ENCODE measurements at places on chromosomes 11 and 22. TPM values are rescaled to one million over a fixed set of nuclear protein-coding genes. Genes with fewer than 3 reads are reported as not detected.
A peak's percentile ranks its signal among the peaks of the same experiment; 100 is the strongest.

The EXPH5 gene
- 1.6 TPM for total RNA-seq

The OR52A1 gene
- total RNA-seq: 0.27 TPM

The OR4S1 gene
- under 0.01 TPM for total RNA-seq

The ANO5 gene
- 0.54 TPM for total RNA-seq

The CYB5R2 gene
- total RNA-seq: not detected

The PHLDA2 gene
- total RNA-seq: 1.1 TPM

The BTBD18 gene
- total RNA-seq: not detected

DNA sequence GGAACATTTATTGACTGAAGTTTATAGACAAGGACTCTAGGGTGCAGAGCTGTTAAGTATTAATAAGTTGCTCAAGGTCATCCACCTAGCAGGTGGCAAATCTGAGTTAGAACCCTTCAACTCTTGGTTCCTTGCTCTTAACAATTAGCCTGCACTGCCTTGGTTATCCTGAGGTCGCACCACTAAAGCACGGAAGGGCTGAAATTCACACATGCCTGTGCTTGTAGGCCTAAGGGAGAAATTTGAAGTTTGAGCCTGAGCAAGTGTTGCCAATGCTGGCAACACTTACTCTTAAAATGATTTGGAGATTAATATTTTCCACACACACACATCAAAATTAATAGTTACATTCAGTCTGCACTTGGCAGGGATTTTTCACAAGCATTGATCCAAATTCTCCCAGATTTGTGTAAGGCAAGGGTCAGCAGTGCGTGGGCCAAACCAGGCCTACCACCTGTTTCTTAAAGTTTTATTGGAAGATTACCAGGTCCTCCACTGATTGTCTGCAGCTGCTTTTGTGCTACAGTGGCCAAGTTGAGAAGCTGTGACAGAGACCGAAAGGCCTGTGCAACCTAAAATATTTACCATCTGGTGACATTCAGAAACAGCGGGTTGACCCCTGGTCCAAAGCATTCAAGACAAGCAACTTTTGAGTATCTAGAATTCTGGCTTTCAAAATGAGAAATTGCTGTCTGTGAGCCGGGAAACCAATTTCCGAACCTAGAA is 16.3 kb downstream of the APOL5 start:
- no peak for DNase-seq

DNA sequence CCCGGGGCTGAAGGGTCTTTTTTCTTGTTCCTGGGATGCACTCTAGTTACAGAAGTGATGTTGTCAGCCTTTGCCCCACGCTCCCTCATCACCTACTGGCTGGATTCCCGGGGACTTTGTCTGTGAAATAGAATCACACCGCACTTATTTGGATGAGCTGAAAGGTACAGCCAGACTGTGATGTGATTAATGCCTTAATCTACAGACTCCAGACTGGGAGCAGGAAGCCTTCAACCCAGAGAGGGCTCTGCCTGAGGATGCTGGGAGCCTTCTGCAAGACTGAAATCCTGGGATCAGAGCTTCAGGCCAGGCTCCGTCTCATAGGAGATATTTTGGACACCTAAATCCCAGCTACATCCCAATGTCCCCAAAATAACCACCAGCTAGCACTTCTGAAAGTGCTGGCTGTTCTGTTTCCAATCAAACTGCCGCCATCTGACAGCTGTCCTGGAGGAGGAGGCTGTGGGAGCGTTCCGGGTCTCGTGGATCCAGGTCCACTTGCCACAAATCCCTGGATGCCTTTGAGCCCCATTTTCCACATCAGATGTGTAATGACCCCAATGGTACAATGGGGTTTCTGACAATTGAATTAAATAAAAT is 688.5 kb downstream of the TBC1D22A start:
- no peak for DNase-seq

DNA sequence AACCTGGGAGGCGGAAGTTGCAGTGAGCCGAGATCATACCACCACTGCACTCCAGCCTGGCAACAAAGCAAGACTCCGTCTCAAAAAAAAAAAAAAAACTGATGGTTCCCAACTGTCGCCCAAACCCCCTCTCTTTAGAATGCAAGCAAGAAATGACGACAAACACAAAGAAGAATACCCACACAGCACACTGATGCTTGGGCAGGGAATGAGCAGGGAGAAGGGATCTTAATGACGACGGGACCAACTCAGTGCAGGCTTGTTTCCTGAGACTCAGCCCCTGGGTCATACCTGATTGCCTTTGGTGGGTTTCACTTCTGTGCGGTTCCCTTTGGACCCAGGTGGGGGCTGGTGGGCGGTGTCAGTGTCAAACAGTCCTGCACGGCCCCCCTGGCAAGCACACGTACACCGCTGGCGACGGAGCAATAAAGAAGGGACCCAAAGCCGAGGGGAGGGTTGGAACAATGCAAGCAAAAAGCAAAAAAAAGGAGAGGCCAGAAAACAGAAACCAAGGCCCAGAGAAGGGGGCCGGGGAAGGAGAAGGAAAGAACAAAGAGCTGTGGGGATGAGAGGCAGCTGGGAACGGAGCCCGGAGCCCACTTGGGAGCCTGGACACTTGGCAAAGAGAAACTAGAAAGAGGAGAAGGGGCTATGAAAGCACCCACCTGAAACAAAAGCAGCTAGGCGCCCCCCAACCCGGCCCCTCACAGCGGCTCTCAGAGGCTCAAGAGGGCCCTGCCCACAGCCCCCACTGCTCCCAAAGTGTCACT is 99.6 kb downstream of the CELSR1 start:
- DNase-seq: no peak

DNA sequence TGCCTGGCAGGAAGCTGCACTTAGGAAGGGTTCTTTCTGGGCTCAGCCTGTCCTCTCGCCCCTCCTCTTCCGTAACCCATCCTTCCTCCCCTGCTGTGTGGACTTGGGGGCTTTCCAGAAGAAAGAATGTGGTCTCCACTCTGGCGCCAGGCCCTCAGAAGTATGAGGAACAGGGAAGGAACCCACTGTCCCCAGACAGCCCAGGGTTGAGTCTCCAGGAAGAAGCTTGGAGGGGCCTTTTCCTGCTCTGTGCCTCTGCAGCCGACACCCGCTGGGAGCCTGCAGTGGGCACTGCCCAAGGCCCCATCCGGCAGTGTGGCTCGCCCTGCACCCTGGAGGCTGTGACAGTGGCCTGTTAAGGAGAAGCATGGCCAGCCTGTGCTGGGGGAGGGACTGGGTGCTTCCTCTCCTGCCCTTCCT is 112.6 kb downstream of the ST3GAL4 start:
- peak; percentile 65 for DNase-seq

DNA sequence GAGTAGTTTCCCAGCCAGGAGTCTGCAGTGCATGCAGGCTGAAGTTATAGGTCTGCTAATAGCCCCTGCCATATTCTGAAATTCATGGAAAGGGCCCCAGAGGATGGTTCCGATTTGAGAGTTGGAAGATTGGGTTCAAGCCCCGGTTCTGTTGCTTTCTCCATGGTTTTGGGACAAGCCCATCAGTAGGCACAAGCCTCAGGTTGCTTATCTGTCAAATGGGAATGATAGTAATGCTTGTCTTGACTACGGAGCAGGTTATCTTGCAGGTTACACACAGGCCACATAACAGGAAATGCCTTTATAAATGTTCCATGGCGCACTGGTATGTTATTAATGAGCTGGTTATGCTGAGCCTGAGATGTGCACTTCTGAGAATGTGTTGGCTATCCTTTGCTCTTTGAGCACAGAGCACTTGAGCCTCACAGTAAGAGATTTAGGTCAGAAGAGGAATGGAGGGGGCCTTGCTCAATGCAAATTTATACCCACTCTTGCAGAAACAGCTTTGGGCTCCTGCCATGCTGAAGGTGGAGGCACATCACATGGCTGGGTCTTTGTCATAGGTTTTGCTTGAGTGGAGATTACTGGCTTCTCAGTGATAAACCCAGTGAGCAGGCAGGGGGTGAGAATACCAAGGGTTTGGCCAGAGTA is 47.1 kb downstream of the ZNRF3 start:
- no peak for DNase-seq

DNA sequence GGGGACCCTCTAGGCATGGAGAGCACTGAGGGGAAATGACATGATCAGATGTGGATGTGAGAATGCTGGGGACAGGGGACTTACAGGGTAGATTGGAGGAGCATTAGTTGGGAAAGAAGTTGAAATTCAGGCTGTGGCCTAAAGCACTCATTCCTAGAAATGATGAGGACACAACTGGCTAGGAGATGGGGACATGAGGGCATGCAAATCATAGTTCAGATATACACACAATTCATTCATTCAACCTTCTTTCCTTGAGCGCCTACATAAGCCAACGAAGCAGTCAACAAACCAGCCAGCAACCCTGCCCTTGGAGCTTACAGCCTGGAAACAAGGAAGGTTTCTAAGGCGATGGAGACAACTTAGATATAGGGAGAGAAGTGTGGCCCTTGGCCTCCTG is 14.2 kb downstream of the CSF2RB start:
- DNase-seq: no peak

- no peak for DNase-seq
These were observed 31.2 kb downstream of the KMT5B start for GRCh38 chr11:68181719-68182451.

GRCh38 chr22:32501836-32502752 is 27.5 kb downstream of the FBXO7 start:
- DNase-seq: no peak

GRCh38 chr11:19075636-19076035 is 15.1 kb upstream of the MRGPRX2 start:
- no peak for DNase-seq

GRCh38 chr11:32310214-32310601 is 125.1 kb downstream of the WT1 start:
- DNase-seq: no peak

DNA sequence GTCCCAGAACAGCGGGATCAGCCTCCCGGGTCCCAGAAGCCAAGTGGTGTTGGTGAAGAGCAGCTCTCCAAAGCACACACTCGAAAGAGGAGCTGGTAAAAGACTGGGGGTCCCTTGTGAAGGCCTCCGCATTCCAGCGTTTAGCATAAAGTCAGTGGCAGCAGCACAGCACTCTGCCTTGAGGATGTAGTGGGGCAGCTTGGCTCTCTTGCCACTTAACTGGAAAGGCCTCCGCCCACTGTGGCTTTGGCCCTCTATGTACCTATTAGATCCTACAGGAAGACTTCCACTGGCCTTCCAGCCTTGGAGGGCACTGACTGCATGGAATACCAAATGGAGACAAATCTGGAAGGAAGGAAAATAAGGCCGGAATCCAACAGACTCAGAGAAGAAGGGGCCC is 1455.3 kb downstream of the BRD1 start:
- DNase-seq: no peak

GRCh38 chr11:118234833-118235232 is 10.0 kb upstream of the JAML start:
- no peak for DNase-seq

DNA sequence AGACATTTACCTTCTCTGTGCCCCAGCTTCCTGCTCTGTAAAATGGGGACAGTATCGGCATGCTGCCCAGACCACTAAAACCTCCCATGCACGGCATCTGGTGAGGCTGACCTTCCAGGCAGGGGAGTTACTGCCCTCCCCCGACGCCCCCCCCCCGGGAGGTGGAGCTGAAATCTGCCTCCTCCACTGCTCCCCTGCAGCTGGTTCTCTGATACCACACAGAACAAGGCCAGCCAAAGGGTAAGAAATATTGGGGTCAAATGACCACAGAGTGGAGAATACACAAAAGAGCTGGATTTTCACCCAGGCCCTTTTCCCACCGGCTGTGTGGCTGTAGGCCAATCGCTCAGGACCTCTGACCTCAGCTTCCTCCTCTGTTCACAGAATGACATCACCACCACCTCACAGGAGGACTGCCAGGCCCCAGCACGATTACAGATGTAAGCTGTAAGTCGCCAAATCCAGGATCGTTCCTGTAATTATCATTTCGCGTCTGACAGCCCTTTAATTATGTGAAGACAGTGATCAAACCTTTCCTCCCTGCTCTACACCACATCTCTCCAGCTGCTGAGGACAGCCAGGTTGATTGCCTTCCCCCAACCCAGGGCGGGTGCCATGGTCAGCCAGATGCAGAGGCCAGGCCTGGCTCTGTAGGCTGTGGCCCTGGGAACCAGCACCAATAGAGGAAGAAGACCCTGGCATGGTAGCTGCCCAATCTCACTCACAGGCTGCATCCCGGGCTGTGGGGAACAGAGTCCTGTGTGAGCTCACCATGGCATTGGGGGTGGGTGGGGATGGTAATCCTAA is 35.7 kb upstream of the KLHL35 start:
- no peak for DNase-seq

- no peak for DNase-seq
These were observed 5.0 kb upstream of the APOL1 start for GRCh38 chr22:36247955-36248354.
